Cortex of kidney (tissue), 1 donor: ENCODE measurements at places on chromosomes 5 and 9.

- DNase-seq: no peak
Measured at GRCh38 chr5:148776780-148777179, 49.6 kb upstream of the ADRB2 start.

- no peak for DNase-seq
Measured at GRCh38 chr5:121698690-121699089, 153.0 kb upstream of the FTMT start.

DNA sequence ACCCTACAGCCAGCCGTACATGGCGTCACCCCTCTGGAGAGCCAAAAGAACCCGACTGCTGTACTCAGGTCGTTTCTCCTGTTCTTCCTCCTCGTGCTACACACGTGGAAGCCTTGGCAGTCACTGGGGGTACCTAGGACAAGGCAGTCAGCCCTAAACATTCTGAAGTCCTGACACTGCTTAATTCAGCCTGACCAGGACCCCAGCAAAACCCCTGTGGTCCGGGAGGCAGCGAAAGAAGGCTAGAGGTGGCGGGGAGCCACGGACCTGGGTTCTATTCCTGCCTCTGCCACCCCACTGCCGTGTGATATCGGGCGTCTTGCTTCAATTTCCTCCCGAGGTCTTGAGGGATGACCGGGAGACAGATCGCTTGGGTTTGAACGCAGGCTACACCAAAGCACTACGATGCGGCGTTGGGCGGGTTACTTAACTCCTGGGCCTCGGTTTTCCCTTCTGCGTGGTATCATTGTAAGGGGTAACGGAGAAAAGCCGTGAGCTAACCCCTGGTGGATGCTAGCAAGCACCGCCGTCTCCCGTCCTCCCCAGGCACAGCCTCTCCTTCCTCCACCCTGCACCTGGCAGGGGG lies 429 bp upstream of the ARL10 start:
- no peak for DNase-seq

- no peak for DNase-seq
Measured at GRCh38 chr9:94812343-94812742, 85.8 kb downstream of the AOPEP start.

DNA sequence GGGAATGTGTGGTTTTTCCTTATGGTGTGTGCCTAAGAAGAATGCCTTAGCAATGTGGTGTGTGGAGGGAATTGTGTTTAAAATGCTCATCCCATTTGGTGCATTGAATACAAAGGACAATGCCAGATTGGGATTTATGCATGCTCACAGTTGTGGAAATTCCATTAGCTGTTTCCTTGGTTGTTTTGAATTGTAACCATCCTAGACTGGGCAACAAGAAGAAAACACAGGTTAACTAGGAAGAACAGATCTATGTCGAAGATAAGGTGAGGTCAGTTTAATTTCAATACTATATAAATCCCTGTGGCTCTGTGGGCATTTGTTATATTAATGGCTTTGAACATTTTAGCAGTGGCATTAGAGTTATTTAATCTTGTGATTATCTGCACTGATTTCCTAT lies 266.8 kb downstream of the MAT2B start:
- no peak for DNase-seq

DNA sequence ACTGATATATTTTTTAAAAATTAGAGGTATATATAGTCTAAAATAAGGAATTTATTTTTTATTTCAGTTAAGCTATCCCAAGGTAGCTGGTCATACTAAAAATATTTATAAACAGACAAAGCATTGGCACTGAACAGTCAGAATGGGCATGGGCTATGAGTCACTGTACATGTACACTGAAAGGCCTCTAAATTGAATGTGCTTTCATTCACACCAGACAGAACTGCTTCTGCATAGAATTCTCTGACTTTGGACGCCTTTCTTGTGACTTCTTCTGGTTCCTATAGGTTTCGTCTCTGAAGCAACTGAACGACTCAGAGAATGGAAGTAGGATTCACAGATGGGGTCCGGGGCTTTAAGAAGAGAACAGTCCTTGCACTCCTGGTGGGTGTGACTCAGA lies 394.8 kb upstream of the MEF2C start:
- no peak for DNase-seq

DNA sequence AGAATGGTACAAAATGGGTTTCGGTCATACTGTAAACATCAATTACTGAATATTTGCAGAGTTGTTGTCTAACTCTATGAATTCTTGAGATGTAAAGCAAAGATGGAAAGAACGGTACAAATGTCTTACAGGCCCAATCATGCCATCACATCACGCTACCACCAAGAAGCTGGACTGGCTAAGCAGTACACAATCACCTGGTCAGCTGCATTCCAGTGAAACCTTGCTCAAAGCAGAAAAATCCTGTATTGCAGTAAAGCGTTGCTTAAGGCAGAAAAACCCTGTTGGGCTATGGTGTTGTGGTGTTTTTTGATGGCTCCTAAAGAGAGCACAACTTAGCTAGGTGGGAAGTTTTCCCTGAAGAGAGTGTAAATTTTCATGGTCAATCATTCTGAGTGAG lies 112.6 kb upstream of the RASA1 start:
- no peak for DNase-seq
